Cardiac muscle cell (in vitro differentiated cells and primary cell): ENCODE measurements at places on chromosomes 11 and 22.

DNA sequence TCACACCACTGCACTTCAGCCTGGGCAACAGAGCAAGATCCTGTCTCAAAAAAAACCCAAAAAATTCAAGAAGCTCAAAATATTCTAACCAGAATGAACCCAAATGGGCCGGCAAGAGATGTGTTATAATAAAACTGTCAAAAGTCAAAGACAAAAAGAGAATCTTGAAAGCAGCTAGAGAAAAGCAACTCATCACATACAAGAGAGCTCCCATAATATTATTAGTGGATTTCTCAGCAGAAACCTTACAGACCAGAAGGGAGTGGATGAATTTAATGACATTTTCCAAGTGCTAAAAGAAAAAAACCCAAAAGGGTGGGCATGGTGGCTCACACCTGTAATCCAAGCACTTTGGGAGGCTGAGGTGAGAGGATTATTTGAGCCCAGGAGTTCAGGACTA, 22.9 kb upstream of the HORMAD2 start:
- no peak for DNase-seq

DNA sequence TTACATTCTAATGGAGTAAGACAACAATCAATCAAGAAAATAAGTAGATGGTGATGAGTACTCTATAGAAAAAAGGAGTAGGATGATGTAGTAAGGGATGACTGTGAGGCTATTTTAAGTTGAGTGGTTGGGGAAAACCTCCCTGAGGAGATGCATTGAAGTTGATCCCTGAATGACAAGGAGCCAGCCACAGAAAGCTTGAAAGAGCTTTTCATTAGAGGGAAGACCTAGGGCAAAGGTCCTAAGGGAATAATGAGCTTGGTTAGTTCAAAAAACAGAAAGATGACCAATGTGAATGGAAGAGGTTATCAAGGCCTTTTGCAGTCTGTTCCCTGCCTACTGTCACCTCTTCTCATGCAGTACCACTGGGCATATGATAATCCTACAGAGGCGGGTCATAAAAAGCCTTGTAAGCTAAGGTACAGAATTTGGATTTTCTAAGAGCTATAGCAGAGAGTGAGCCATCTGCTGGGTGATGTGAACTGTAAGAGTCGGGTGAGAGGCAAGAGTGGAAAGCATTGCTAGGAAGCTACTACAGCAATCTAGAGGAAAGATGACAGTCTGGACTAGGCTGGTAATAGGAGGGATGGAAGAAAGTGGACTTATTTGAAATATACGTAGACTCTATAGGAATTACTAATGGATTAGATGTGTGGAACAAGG, 3.1 kb downstream of the PPP2R1B start:
- no peak for DNase-seq

- no peak for DNase-seq
Measured at GRCh38 chr11:7573193-7573557, 59.4 kb downstream of the PPFIBP2 start.

DNA sequence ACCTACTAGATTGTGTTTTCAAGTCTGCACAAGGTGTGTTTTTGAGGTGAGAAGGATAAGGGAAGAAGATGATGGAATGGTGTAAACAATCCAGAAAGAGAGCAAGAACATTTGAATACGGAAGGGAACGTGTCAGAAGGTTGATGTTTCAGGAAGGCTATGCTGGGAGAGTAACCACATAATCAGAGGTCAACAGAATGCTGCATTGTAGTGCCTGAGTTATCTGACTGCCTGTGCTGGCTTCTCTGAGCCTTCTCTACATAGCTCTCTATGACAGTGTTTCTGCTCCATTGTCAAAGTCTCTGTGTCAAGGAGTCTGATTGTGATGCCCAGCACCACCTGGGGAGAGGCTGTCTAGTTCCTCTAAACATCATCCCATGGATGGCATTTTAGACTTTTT, 74.1 kb downstream of the CYB5R2 start:
- no peak for DNase-seq

DNA sequence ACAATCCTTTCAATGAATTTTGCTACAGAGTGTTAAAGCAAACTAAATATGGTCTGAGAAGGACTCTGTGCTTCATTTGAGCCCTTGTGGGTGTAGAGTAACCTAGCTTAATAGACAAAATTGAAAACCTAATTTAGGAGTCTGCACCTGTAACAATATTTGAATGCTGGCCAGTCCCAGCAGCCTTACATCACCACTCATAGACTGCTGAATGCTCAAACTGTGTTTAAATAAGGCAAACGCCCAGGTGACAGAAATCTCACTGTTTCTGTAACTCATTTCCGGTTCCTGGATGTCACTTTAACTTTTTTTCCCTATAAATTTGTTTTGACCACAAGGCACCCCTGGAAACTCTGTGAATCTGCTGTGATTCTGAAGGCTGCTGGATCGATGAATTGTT, 45.5 kb upstream of the GLYATL1B start:
- DNase-seq: no peak

- peak; percentile 90 for DNase-seq
Measured at GRCh38 chr22:39520226-39521105, at the start of gene ATF4. ATF4 (plus strand) TSS chr22:39520562; CDS start chr22:39521446, 884 bp downstream.

GRCh38 chr11:17722000-17722643, 2.8 kb downstream of the MYOD1 start:
- peak; percentile 30 for DNase-seq

DNA sequence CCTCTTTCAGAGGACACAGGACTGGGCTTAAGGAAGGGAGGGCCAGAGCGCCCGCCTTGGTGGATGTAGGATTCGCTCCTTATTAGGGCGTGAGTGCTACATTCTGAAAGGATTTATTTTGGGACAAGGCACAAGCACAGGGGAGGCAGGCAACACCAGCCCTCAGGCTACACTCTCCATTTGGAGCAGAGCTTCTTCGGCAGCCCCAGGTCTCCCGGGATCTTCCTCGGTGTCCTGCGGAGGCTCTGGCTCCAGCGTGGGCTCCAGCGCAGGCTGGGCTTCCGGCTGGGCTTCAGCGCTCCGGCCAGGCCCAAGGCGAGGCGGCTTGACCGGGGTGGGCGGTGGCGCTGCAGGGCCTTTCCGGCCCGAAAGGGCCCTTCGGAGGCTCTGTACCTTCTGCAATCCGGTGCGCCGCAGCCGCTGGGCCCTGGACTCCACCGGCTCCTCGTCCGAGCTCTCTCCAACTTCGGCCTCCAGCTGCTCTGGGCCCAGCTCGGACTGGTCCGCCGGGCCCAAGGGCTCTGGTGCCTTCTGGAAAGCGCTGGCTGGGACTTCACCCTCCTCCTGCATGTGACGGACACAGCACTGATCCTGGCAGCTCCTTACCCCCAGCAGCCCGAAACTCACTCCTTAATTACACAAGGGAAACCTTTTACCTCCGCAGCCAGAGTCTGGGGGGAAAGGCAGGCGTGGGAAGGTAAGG, 1.1 kb downstream of the CAVIN3 start:
- peak; percentile 63 for DNase-seq

- DNase-seq: no peak
Measured at GRCh38 chr11:65713212-65713969, 1.3 kb downstream of the KAT5 start.

DNA sequence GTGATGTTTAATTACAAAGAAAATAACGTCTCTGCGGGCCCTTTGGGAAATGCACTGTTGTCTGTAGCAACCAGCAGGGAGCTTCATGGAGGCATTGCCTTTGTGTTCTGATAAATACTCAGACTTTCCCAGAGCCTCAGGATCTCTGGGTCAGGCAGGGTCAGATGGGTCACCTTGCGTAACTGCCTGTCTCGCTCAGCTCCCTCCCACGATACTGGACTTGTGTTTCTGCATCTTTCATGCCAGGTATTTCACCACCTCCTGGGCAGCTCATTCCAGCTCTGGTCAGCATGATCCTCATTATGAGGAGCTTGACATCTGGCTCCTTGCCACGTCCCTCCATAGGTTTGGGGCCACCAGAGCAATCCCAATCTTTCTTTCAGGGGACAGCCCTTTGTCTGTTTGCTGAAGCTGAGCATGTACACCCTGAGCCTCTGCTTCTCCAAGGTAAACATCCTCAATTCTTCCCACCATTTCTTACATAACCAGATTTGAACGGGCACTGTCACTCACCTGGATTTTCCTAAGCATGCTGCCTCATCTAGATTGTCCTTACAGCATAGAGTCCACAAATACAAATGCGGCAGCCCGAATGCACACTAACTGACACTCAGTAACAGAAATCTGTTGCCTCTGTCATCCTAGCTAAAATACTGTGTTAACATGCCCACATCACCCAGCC, 162.3 kb downstream of the LARGE1 start:
- DNase-seq: no peak

GRCh38 chr11:3195251-3196160, 23.1 kb downstream of the MRGPRG start:
- peak; percentile 42 for DNase-seq

DNA sequence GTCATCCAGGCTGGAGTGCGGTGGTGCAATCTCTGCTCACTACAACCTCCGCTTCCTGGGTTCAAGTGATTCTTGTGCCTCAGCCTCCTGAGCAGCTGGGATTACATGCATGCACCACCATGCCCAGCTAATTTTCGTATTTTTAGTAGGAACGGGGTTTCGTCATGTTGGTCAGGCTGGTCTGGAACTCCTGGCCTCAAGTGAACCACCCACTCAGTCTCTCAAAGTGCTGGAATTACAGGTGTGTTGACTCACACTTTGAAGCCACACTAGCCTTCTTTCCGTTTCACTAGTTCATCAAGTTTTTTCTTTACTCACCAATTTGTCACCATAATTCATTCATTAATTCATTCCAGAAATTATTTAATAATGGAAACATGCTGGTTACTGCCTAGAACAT, 298.4 kb upstream of the MTNR1B start:
- DNase-seq: no peak

- DNase-seq: no peak
Measured at GRCh38 chr22:40553014-40553554, 83.4 kb downstream of the MRTFA start.

DNA sequence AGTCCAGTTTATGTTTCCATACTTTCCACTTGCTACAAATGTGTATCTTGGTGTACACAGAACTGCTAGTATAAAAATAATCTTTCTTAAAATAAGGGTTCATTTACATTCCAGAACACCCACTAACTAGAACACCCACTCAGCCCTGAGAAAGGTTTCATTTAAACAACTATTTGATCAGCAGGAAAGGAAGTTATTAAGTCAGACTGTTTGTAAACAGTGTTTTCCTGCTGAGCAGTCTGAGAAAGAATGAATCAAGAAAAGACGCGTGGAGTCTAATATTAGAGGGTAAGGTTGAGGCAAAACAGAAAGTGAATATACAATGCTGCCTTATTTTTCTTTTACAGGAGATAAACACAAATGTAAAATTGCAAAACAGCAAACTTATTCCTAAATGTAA, 32.7 kb downstream of the NARS2 start:
- DNase-seq: no peak
